ENCODE measurements at places on chromosomes 11 and 22. TPM values are rescaled to one million over a fixed set of nuclear protein-coding genes. Genes with fewer than 3 reads are reported as not detected.
A peak's percentile ranks its signal among the peaks of the same experiment; 100 is the strongest.

DNA sequence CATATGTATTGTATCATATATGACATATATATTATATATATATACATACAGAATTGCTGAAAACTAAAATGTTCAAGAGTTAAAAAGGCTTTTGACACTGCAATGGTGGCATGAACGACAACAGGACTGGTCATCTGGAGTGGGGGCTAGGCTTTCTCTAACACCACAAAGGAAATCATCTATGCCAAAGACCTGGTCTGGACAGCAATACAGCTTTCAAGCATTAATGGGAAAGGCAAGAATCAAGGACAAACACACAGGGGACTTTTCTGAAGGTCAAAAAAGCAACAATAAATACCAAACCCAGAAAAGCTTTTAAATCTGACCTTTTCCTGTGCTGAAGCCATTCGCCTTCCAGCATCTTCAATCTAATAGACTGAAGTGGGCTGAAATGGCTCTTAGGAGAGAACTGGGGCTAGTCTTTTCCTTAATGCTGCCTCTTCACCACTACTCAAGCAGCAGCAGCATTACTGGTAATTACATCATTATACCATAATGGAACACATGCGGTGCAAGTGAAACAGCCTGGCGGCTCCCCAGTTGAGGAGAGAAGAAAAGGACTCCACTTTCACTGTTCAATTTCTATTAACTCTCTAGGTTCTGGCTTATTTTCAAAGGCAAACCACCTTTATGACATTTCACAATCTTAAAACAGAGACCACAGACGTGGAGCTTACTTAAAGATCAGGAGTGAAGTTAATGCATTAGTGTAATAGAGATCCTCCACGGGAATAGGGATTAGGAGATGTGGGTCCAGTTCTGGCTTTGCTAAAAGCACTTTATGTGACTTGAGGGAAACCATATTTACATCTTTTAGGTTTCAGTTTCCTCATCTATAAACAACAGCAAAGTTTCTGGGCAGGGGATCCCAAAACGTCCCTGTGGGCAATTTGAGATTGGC, 63.0 kb downstream of the GAB2 start:
- no peak overlapping the region for H3K4me3 ChIP-seq
- no peaks in the 10 kb centered on the region for H3K4me1 ChIP-seq
- no peak for DNase-seq
- H3K36me3 ChIP-seq, result no peaks in the 10 kb centered on the region

GRCh38 chr11:47414685-47415070, 6.3 kb downstream of the SLC39A13 start:
- H3K27me3 ChIP-seq, result no peaks in the 10 kb centered on the region
- no peak overlapping the region for H3K4me3 ChIP-seq
- peak overlapping the region; percentile 27 for H3K27ac ChIP-seq
- peaks cover under 1% of the 10 kb centered on the region for H3K4me1 ChIP-seq

Gene TRIM29
- total RNA-seq, result 126 TPM

- H3K4me3 ChIP-seq, result no peak overlapping the region
- H3K36me3 ChIP-seq, result no peaks in the 10 kb centered on the region
- DNase-seq, result peak; percentile 50
- peak overlapping the region; percentile 18 for H3K27ac ChIP-seq
Measured at GRCh38 chr11:119338318-119338890, 2.3 kb downstream of the C1QTNF5 start.

DNA sequence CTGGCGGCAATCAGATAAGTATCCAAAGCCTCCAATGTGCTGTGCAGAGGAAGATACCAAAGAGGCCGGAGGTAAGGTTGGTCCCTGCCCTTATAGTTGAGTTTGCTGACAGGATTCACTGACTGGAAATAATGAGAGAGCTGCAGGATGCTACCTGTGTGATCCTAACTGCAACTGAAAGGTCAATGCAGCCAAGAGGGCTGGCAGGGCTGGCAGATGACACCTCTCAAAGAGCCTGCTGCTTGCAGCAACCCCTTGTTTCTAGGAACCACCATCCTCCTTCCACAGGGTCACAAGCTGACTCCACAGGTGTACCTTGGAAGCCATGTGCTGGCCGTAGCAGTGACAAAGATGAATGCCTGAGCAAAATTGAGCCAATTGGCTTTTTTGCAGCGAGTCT, 348.1 kb downstream of the DDX10 start:
- H3K4me3 ChIP-seq, result no peak overlapping the region
- no peaks in the 10 kb centered on the region for H3K36me3 ChIP-seq
- no peaks in the 10 kb centered on the region for H3K4me1 ChIP-seq
- no peaks in the 10 kb centered on the region for H3K27me3 ChIP-seq

GRCh38 chr11:130144861-130145281, 14.7 kb upstream of the ST14 start:
- no peaks in the 10 kb centered on the region for H3K4me1 ChIP-seq
- no peak for DNase-seq
- H3K27ac ChIP-seq, result no peak overlapping the region
- no peak overlapping the region for H3K4me3 ChIP-seq
- no peaks in the 10 kb centered on the region for H3K27me3 ChIP-seq

DNA sequence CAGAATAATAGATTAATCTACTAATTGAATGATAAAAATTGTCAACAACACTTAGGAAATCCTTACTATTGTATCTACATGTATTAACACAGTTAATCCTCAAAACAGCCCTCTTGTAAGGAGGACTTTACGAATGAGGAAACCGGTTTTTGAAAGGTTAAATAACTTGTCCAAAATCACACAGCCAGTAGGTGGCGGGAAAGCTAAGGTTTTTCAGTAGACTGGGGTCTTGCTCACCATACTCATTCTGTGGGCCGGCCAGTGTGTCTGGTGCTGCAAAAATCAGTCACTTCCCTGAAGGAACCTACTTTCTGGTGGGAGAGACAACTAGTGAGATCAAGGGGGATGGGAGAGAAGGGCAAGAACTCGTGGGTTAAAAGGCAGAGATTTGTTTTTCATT, 3.8 kb downstream of the DCPS start:
- no peaks in the 10 kb centered on the region for H3K36me3 ChIP-seq
- no peak overlapping the region for H3K27ac ChIP-seq
- no peak for DNase-seq

All from prostate gland (tissue), 2 donors.